ENCODE measurements at places on chromosomes 1 and 21. TPM values are rescaled to one million over a fixed set of nuclear protein-coding genes. Genes with fewer than 3 reads are reported as not detected.

The IFNLR1 gene
- total RNA-seq = 4.5 TPM

The DR1 gene
- 16.2 TPM for total RNA-seq

The BRINP3 gene
- total RNA-seq = not detected

The TMEM81 gene
- 2.2 TPM for total RNA-seq

The STIL gene
- 0.33 TPM for total RNA-seq

The ZBTB21 gene
- total RNA-seq = 4.2 TPM

The SMCP gene
- not detected for total RNA-seq

The SLC1A7 gene
- 0.35 TPM for total RNA-seq

The S100A2 gene
- total RNA-seq = 0.55 TPM

The CHIA gene
- 0.15 TPM for total RNA-seq

The DISP3 gene
- not detected for total RNA-seq

The SNAP47 gene
- total RNA-seq = 35.8 TPM

The SH2D5 gene
- 0.30 TPM for total RNA-seq

The SAMD13 gene
- 0.23 TPM for total RNA-seq

The TRIM67 gene
- total RNA-seq = 0.03 TPM

The CACNA1S gene
- not detected for total RNA-seq

The TMEM200B gene
- total RNA-seq = 2.0 TPM

The COL24A1 gene
- total RNA-seq = not detected

The FAM151A gene
- 78.9 TPM for total RNA-seq

The CRNN gene
- not detected for total RNA-seq

The RPL11 gene
- 306 TPM for total RNA-seq

The LCE1F gene
- total RNA-seq = not detected

The BRDT gene
- total RNA-seq = not detected

The TAL1 gene
- total RNA-seq = 1.9 TPM
